Suppressor macrophage (primary cell): ENCODE measurements at places on chromosomes 12 and 14.
A peak's percentile ranks its signal among the peaks of the same experiment; 100 is the strongest.

- no peak for DNase-seq
Observed at GRCh38 chr12:3727354-3727753, 25.6 kb downstream of the CRACR2A start.

GRCh38 chr12:27178723-27179399 is 65.2 kb upstream of the STK38L start:
- no peak for DNase-seq

- DNase-seq = no peak
Observed at GRCh38 chr12:43098071-43098470, 453.9 kb downstream of the ADAMTS20 start.

- no peak for DNase-seq
Observed at GRCh38 chr14:75003250-75004027, 718 bp downstream of the EIF2B2 start.

DNA sequence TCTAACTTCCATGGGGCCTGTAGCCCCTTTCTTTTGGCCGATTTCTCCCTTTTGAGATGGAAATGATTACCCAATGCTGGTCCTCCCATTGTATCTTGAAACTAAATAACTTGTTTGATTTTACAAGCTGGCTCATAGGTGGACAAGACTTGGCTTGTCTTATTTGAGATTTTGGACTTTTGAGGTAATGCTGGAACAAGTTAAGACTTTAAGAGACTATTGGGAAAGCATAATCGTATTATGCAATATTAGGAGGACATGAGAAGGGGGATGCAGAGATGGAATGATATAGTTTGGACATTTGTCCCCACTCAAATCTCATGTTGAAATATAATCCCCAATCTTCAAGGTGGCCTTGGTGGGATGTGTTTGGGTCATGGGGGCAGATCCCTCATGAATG is 49.2 kb upstream of the LYZ start:
- DNase-seq = no peak

- no peak for DNase-seq
Observed at GRCh38 chr12:13039328-13039956, 4.7 kb upstream of the FAM234B start.

DNA sequence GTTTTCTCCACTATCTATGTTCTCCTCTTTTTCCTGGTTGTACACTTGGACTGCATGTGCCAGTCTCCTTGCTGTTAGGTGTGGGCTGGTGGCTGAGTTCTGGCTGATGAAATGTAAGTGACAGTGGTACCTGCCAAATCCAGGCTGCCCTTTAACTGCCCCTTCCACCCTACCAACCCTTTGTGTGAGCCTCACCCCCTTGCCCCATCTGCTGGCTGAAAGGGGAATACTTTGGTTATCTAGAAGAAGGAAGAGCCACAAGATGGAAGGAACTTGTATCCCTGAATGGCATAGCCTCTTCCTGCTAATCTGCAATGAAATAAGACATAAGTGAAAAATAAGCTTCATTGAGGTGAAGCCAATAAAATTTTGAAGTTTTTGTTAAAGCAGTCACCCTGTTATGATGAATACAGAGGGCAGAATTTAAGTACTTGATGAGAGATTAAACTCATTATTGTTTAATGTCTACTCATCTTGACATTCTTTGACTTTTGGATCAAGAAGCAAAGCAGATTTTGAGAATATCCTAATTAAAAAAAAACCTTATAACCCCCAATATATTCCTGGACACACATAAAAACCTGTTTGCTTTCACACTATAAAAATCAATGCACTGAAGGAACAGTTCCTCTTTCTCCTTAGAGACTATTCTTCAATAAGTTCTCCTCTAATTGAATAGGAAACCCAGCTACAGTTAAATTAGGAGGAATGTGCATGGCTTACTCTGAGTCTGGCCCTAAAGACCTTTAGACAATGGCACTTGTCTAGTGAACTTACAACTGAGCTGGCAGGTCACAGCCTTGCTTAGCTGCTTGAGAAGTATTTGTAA is 262.6 kb upstream of the BTG1 start:
- DNase-seq = peak; percentile 44

DNA sequence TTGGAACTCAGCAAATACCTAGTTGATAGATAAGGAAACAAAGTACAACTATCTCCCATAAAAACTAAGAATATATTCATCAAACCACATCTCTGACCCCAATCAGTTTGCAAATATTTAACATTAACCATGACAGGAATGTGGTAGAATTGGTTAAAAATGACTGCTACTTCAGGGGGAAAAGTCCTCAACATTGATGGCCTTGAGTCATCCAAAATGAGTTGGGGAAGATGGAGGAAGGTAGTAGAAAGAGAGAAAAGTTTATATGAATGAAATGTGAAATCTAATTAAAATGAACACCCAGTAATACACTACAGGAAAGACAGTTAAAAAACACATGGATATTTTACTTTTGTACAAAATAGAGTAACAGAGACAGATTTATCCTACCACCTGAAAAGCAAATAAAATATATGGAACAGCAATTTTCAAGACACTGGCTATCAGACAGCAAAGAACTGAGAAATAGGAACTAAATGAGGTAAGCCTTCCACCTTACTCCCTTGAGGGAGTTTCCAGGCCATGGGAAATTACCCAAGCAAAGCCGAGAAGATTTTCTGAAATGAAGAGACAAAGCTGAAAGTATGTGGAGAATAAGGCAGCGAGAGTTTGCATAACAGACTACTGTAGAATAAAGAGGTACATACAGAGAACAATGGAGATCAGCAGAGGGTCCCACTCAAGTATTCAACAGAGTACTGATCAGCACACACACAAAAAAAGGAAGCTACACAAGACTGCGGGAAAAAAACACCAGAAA is 49.6 kb downstream of the TC2N start:
- DNase-seq = peak; percentile 1
